Hematopoietic multipotent progenitor cell (in vitro differentiated cells): ENCODE measurements at places on chromosomes 11 and 22. TPM values are rescaled to one million over a fixed set of nuclear protein-coding genes. Genes with fewer than 3 reads are reported as not detected.

The IGF2 gene
- total RNA-seq = under 0.01 TPM

The FOXRED1 gene
- 17.2 TPM for total RNA-seq

DNA sequence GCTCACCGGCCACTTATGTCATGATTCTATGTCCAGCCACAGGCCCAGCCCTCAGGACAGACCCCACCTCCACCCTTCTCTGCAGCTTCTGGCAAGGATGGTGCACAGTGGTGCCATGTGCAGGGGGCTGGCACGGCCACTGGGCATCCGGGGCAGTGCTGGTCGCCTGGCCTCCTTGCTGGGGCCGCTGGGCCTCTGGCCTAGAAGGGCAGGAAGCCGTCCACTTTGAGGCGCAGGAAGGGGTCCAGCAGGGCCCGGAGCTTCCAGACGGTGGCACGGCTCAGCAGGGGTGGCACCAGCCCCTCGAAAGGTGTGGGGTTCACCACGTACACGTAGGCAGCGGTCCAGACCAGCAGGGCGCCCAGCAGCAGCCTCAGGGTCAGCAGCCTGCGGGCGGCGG, 2.4 kb downstream of the CCDC188 start:
- no peak for DNase-seq

DNA sequence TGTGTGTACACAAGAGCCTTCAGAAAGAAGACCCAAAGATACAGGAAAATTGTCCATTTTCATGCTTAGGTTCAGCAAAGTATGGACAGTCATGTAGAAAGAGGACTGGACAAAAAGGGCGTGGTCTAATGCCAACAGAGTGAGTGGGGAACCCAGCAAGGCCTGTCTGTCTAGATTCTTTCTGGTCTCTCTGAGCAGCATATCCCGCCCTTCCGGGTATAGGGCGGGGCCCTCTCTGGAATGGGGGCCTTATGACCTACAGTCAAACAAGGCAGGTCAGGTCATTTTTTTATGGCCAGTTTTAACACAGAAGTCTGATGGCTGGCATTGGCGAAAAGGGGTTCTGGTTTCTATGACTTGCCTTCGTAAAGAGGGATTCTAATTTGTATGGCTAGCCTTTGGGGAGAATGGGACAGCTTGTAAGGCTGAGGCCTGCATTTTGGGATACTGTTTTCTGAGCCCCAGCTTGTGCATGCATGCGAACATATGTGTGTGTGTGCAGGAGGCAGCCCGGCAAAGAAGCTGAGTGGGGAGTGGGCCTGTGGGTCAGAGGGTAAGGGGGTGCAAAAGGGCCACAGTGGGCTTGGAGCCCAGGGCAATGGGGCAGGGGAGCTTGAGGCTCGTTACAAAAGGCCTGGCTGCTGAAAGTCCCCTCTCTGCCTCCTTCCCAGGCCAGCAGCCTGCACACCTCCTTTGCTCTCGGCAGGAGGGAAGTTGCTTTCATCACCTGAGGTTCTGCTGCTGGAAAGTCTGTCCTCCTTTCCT, 130.5 kb upstream of the B3GAT1 start:
- no peak for DNase-seq

DNA sequence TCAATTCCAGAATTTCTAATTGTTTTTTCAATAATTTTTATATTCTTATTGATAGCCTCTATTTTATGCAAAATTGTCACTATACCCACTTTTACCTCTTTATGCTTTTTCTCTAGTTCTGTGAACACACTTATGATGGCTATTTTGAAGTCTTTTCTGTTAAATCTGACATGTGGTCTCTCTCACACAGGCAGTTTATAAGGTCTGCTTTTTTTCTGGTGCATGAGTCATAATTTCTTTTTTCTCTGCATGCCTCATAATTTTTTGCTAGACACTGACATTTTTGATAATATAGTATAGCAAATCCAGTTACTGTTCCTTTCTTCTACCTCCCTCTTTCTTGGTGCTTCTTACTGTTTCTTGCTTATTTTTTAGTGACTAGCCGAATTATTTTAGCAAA, 36.0 kb downstream of the ZBTB44 start:
- no peak for DNase-seq
